ENCODE measurements at places on chromosomes 4 and X. TPM values are rescaled to one million over a fixed set of nuclear protein-coding genes. Genes with fewer than 3 reads are reported as not detected.

- DNase-seq: no peak
Observed at GRCh38 chr4:182242787-182243186, 415 bp upstream of the TENM3 start.

DNA sequence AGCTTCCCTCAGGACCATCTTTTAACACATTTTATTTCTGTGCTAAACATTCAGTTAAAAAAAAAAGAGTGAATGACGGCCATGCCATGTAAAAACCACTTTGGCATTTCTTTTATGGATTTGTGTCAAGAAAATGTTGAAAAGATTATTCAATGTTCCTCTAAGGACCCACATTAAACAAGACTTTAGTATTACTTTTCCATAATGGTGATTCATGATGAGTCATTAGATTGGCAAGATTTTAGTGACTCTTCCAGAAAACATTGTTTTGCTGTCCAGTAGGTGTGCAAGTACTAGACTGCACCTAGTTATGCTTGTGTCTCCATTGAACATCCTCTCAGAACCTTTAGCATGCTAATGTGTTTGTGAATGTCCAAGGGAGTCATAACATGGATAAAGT is 748.6 kb downstream of the STPG2 start:
- DNase-seq: no peak

CYBB gene
- 8.9 TPM for total RNA-seq

DDX53 gene
- not detected for total RNA-seq

- DNase-seq: peak; percentile 98
Observed at GRCh38 chr4:3292571-3293400, at the start of gene RGS12. RGS12 (plus strand) TSS chr4:3293021; CDS start chr4:3316171, 23,150 bp downstream.

CDS1 gene
- 0.27 TPM for total RNA-seq

RAB33A gene
- total RNA-seq: 1.3 TPM

GRCh38 chrX:109600237-109600651 is 24.7 kb downstream of the KCNE5 start:
- no peak for DNase-seq

GRCh38 chr4:188433741-188434315 is 294.6 kb downstream of the TRIML1 start:
- no peak for DNase-seq

IGFBP7 gene
- 474 TPM for total RNA-seq

DNA sequence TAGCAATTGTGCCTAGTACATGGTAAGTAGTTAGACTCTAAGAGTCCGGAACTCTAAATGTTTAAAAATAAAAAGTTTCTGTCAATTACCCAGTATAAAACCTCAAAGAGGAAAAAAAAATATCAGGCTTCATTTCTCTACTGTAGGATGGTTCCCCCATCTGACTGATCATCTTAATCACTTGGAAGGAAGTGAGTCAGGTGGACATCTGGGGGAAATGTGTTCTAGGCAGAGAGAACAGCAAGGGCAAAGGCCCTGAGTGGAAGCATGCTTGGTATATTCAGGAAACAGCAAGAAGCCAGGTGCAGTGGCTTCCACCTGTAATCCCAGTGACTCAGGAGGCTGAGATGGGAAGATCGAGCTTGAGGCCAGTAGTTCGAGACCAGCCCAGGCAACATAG is 2.9 kb upstream of the EIF1AX start:
- no peak for DNase-seq

DNA sequence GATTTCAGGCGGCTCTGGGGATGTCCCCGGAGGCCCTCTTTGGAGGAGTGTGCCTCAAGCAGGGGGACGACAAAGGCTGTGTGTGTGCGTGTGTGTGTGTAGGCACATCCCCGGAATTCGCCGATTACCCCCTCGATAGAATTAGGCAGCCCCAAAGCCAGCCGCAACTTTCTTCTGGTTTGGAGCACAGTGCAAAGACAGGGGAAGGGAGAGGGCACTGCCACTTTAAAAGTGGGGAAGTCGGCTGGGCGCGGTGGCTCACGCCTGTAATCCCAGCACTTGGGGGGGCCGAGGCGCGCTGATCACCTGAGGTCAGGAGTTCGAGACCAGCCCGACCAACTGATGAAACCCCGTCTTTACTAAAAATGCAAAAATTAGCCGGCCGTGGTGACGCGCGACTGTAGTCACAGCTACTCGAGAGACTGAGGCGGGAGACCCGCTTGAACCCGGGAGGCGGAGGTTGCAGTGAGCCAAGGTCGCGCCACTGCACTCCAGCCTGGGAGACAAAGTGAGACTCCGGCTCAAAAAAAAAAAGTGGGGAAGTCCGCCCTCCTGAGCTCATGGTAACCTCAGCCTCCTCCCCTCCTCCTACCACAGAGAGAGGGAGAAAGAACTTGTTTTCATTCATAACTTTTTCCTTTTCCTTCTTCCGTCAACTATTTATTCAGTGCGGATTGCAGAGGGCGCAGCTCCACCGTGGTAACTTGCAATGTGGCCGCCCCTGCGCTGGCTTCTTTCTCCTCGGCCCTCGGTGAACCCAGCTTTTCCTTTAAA is 2.4 kb downstream of the SPRY1 start:
- DNase-seq: peak; percentile 81

BMP3 gene
- total RNA-seq: 45.9 TPM

CCDC110 gene
- total RNA-seq: 8.9 TPM

Measured in sigmoid colon (tissue), 7 donors.